ENCODE measurements at places on chromosomes 5 and 9. TPM values are rescaled to one million over a fixed set of nuclear protein-coding genes. Genes with fewer than 3 reads are reported as not detected.
A peak's percentile ranks its signal among the peaks of the same experiment; 100 is the strongest.

DNA sequence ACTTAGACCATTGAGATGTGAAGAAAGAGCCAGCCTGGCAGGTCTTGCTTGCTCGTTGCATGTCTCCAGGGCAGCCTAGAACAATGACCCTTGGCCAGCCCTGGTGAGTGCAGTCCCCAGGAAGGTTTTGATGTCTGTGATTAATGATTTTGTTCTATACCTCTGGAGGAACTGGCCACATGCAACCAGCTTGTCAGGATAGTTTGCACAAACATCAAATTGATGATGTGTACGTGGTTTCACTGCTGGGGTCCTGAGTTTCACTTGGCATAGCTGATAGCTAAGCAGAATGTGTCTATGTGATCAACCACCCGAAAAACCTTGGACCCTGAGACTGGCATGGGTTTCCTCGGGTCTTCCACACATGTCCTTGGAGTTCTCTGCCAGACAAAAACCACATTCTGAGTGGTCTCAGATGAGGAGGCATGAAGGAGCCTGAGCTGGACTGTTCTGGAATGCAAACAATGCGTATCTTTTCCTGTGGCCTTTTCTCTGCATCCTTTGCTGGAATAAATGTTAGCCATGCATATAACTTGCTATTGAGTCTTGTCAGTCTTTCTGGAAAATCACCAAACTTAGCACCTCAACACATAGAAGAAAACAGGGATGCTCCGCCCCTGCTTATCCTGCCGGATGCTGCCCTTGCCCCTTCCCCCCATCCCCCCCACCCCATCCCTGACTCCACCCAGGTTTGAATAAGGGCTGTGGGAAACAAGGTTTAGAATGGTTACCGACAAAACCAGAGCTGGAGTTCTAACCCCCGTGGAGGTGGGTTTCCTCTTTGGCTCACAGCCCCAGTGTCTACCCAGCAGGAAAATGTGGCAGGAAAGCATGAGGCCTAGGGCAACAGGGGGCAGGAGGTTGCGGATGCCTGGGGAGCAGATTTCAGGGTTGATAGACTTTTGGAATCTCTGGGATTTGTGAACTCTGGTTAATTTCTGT lies 50.1 kb upstream of the ANKRD33B start:
- no peaks in the 10 kb centered on the region for H3K27me3 ChIP-seq
- peaks cover 14% of the 10 kb centered on the region for H3K4me1 ChIP-seq
- no peak overlapping the region for H3K4me3 ChIP-seq
- H3K36me3 ChIP-seq = no peaks in the 10 kb centered on the region

- no peak overlapping the region for H3K4me3 ChIP-seq
- H3K4me1 ChIP-seq = peaks cover 25% of the 10 kb centered on the region
- peak; percentile 67 for DNase-seq
- no peaks in the 10 kb centered on the region for H3K36me3 ChIP-seq
- no peaks in the 10 kb centered on the region for H3K27me3 ChIP-seq
- H3K27ac ChIP-seq = peak overlapping the region; percentile 16
Measured at GRCh38 chr5:169561893-169562292, 21.7 kb upstream of the SPDL1 start.

GRCh38 chr5:112735702-112736101 lies 2.0 kb upstream of the APC start:
- DNase-seq = no peak
- H3K27me3 ChIP-seq = no peaks in the 10 kb centered on the region
- no peaks in the 10 kb centered on the region for H3K36me3 ChIP-seq
- peaks cover 9% of the 10 kb centered on the region for H3K4me1 ChIP-seq
- H3K27ac ChIP-seq = no peak overlapping the region

DNA sequence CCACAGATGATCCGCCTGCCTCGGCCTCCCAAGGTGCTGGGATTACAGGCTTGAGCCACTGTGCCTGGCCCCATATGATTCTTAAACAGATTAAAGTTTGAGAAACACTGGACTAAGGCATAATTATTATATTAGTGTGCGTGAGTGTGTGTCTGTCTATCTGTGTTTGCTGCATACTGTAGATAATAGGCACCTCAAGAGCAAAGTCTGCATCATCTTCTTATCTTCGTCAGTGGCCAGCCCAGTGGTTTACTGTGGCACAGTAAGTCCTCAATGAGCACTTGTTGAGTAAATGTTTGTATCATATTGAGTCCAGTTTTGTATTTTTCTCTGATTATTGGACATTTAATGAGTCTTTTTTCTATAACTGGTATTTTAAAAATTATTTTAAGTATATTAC lies 81.7 kb downstream of the ITGA1 start:
- H3K36me3 ChIP-seq = no peaks in the 10 kb centered on the region
- no peaks in the 10 kb centered on the region for H3K27me3 ChIP-seq
- H3K4me3 ChIP-seq = no peak overlapping the region
- no peak overlapping the region for H3K27ac ChIP-seq
- peaks cover 6% of the 10 kb centered on the region for H3K4me1 ChIP-seq

UBLCP1 gene
- total RNA-seq = 14.9 TPM

LECT2 gene
- total RNA-seq = not detected

INSL4 gene
- total RNA-seq = not detected
